ENCODE measurements at places on chromosomes 6 and 20. TPM values are rescaled to one million over a fixed set of nuclear protein-coding genes. Genes with fewer than 3 reads are reported as not detected.

MPC1 gene
- total RNA-seq, result 26.7 TPM

PNLDC1 gene
- total RNA-seq, result not detected

SRSF6 gene
- 77.3 TPM for total RNA-seq

FLRT3 gene
- 2.6 TPM for total RNA-seq

PACRG gene
- not detected for total RNA-seq

ABHD16A gene
- 52.0 TPM for total RNA-seq

SAMD10 gene
- 13.4 TPM for total RNA-seq

GLP1R gene
- not detected for total RNA-seq

DAAM2 gene
- total RNA-seq, result not detected

SIM1 gene
- total RNA-seq, result not detected

TTBK1 gene
- not detected for total RNA-seq

PCK1 gene
- not detected for total RNA-seq

PDYN gene
- not detected for total RNA-seq

SLC16A10 gene
- 2.9 TPM for total RNA-seq

TUBB1 gene
- not detected for total RNA-seq

RIPOR2 gene
- 0.44 TPM for total RNA-seq

CDSN gene
- 0.55 TPM for total RNA-seq

PREX1 gene
- total RNA-seq, result 18.9 TPM

EPHA7 gene
- total RNA-seq, result 0.52 TPM

NCOA5 gene
- 26.9 TPM for total RNA-seq

KIFC1 gene
- 60.6 TPM for total RNA-seq

OSER1 gene
- 29.0 TPM for total RNA-seq

CD93 gene
- total RNA-seq, result not detected

EYS gene
- total RNA-seq, result 0.07 TPM

PRSS35 gene
- total RNA-seq, result 3.2 TPM

SLC22A3 gene
- total RNA-seq, result 0.47 TPM

HRH3 gene
- total RNA-seq, result not detected
